Testis (tissue), 5 donors: ENCODE measurements at places on chromosomes 5 and 9. TPM values are rescaled to one million over a fixed set of nuclear protein-coding genes. Genes with fewer than 3 reads are reported as not detected.

Gene TRIM7
- 0.87 TPM for total RNA-seq

GRCh38 chr9:83343366-83343999, 194.7 kb downstream of the FRMD3 start:
- no peak for DNase-seq

Gene SPATA31E1
- total RNA-seq: 4.6 TPM

GRCh38 chr5:23742701-23743100, 235.3 kb downstream of the PRDM9 start:
- DNase-seq: no peak

- no peak for DNase-seq
Observed at GRCh38 chr9:137397675-137398423, 25.1 kb downstream of the EXD3 start.

Gene LPAR1
- total RNA-seq: 23.9 TPM

GRCh38 chr5:34991486-34992238, 56.1 kb downstream of the AGXT2 start:
- no peak for DNase-seq

GRCh38 chr5:38725371-38725865, 120.4 kb upstream of the OSMR start:
- peak; percentile 37 for DNase-seq

DNA sequence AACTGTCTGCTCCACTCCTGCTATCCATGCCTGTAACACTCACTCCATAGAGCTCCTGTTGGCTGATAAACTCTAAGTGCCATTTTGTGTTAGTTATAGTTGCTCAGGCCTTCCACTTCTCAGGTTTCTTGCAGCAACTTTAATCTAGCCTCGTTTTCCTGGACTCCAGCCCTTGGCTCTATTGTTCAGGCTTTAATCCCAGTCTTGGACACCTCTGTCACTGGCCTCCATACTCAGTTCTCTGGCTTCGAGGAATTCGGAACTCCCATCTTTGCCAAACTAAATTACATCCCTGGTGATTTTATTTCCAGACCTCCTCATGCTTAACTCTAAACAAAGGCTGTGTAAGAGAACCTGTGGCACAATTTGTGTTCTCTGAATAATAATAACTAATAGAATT, 39.8 kb downstream of the EMB start:
- DNase-seq: no peak

GRCh38 chr5:136666970-136667620, 301.8 kb upstream of the TRPC7 start:
- no peak for DNase-seq

Gene IRX1
- 0.47 TPM for total RNA-seq

Gene MSX2
- total RNA-seq: 37.7 TPM

Gene THBS4
- total RNA-seq: 18.3 TPM

GRCh38 chr5:180390441-180391190, 37.5 kb upstream of the GFPT2 start:
- no peak for DNase-seq

GRCh38 chr9:126591083-126591482, 22.6 kb upstream of the LMX1B start:
- DNase-seq: peak; percentile 52

- no peak for DNase-seq
Observed at GRCh38 chr9:131098391-131099101, 2.2 kb downstream of the AIF1L start.

GRCh38 chr9:79883073-79883645, 311.4 kb downstream of the TLE4 start:
- DNase-seq: no peak

Gene IL13
- 17.3 TPM for total RNA-seq

Gene ZBED3
- total RNA-seq: 14.5 TPM

DNA sequence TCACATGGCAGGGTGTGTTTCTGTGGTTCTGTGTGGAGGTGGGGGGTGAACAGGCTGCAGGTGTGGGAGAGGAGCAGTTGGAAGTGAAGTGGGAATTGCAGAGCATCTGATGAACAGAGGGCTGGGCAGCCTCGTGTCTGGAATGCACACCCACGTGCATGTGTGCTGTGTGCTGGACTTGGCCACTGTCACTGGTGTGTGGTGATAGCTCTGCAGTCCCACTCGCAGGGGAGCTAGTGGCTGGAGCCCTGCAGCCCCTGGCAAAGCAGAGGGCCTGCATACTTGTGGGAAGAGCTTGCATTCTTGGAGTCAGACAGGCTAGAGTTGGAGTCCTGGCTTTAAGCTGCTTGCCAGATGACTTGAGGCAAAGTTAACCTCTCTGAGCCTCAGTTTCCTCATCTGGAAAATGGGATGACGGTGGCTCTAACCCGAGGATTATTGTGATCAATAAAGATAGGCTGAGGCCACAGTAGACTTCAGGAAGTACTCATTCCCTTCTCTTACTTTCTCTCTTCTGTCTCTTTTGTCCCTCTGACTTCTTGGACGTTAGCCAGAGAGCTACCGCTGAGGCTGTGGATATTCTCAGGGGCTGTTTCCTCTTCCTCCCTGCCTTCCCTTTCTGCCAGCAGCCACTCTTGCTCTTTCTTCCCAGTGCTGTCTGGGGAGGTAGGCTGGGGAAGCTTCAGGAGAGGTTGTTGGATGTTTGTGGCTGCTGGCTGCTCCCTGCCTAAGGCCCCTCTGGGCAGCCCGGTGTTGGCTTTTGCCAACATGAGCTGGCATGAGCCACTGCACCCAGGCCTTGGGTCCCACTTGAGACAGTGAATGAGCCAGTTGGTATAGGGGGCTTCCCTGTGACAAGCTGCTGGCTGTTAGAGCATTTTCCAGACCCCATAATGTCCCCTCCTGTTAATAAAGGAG, 18.3 kb downstream of the PSAT1 start:
- DNase-seq: no peak
